SJSA1 (cell line): ENCODE measurements at places on chromosomes 4 and X. TPM values are rescaled to one million over a fixed set of nuclear protein-coding genes. Genes with fewer than 3 reads are reported as not detected.

- no peak overlapping the region for H3K27ac ChIP-seq
- H3K4me3 ChIP-seq: no peak overlapping the region
- no peak for DNase-seq
- H3K27me3 ChIP-seq: no peaks in the 10 kb centered on the region
- no peaks in the 10 kb centered on the region for H3K4me1 ChIP-seq
- no peaks in the 10 kb centered on the region for H3K36me3 ChIP-seq
Measured at GRCh38 chrX:119028733-119029330, 44.0 kb upstream of the CT47C1 start.

DNA sequence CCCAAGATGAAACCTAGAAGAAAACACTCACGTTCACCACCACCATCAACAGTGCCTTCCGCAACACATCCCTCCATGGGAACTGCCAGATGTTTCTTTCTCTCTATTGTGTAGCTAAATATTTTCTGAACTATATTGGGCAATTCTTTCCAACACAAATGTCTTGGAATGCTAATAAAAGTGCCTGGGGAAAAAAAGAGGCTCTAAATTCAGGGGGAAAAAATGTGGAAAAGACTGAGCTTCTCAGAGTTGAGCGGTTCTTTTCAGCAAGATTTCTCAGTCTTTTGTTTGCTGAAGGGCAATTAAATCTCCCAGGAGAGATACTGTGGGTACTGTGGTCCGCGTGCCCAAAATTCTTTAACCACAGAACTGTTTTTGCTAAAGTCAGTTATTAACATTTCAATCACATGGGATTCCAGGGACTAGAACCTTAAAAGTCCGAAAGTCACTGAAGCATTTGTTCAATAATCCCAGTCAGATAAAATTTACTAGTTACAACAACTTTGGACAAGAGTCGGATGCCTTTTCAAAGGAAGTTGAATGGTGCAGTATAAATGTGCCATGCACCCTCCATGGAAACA, 51.9 kb upstream of the DHRSX start:
- no peaks in the 10 kb centered on the region for H3K27me3 ChIP-seq
- peak; percentile 51 for DNase-seq
- H3K36me3 ChIP-seq: no peaks in the 10 kb centered on the region
- H3K27ac ChIP-seq: peak overlapping the region; percentile 29
- H3K4me3 ChIP-seq: no peak overlapping the region

GRCh38 chr4:78410676-78411075, 140.9 kb upstream of the ANXA3 start:
- no peak overlapping the region for H3K4me3 ChIP-seq
- no peak overlapping the region for H3K27ac ChIP-seq
- no peak for DNase-seq
- H3K27me3 ChIP-seq: no peaks in the 10 kb centered on the region
- H3K36me3 ChIP-seq: no peaks in the 10 kb centered on the region

GRCh38 chr4:15703439-15703838, 574 bp downstream of the BST1 start:
- DNase-seq: no peak
- H3K36me3 ChIP-seq: no peaks in the 10 kb centered on the region

- no peaks in the 10 kb centered on the region for H3K36me3 ChIP-seq
- no peak for DNase-seq
- peak overlapping the region; percentile 56 for H3K27ac ChIP-seq
- H3K4me3 ChIP-seq: no peak overlapping the region
Measured at GRCh38 chr4:108849611-108850168, 86.8 kb upstream of the ETNPPL start.

- H3K27ac ChIP-seq: no peak overlapping the region
- no peaks in the 10 kb centered on the region for H3K27me3 ChIP-seq
- DNase-seq: no peak
- no peaks in the 10 kb centered on the region for H3K4me1 ChIP-seq
- H3K4me3 ChIP-seq: no peak overlapping the region
- H3K36me3 ChIP-seq: no peaks in the 10 kb centered on the region
Measured at GRCh38 chrX:150870029-150870428, 28.4 kb downstream of the CD99L2 start.

GRCh38 chrX:104254442-104255115, at the start of gene ESX1:
ESX1 (minus strand) TSS chrX:104254933; CDS start chrX:104254849, 84 bp downstream.
- no peak for DNase-seq
- peaks cover 6% of the 10 kb centered on the region for H3K4me1 ChIP-seq
- no peak within 1 kb of the TSS for H3K4me3 ChIP-seq
- H3K27me3 ChIP-seq: peaks cover 22% of the 10 kb centered on the region
- H3K36me3 ChIP-seq: no peaks in the 10 kb centered on the region

GRCh38 chr4:75679876-75680575, 6.8 kb upstream of the G3BP2 start:
- no peak overlapping the region for H3K27ac ChIP-seq
- no peak overlapping the region for H3K4me3 ChIP-seq
- no peaks in the 10 kb centered on the region for H3K27me3 ChIP-seq
- H3K36me3 ChIP-seq: no peaks in the 10 kb centered on the region

GRCh38 chrX:68413254-68413653, 20.0 kb downstream of the OPHN1 start:
- H3K36me3 ChIP-seq: no peaks in the 10 kb centered on the region
- H3K27me3 ChIP-seq: no peaks in the 10 kb centered on the region
- no peak for DNase-seq
- H3K27ac ChIP-seq: no peak overlapping the region

DNA sequence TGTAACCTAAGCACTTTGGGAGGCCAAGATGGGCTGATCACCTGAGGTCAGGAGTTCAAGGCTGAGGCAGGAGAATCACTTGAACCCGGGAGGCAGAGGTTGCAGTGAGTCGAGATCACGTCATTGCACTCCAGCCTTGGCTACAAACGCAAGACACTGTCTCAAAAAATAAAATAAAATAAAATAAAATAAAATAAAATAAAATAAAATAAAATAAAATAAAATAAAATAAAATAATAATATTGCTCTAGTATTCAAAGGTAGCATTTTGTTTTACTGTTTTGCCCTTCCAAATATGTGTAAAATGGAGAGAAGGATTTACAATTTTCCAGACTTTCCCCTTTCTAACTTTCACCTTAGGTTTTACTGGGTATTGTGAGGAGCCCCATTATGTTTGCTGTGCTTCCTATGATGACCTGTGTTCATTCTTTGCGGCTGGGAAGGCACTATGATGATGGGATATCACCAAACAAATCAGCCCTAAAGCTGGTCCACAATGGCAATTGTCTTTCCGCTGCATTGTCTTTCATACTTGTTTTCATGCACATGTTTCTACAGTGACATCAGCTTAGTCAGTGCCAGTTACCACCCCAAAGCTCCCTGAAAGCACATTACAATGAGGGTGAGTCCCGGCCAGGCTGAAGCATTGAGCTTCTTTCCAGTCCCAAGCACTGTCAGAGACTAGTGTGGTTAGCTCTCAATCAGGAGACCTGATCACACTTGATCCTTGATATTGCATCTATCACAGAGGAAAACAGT, 50.8 kb downstream of the DTHD1 start:
- no peaks in the 10 kb centered on the region for H3K27me3 ChIP-seq
- H3K27ac ChIP-seq: no peak overlapping the region
- DNase-seq: no peak
- H3K36me3 ChIP-seq: no peaks in the 10 kb centered on the region
- no peak overlapping the region for H3K4me3 ChIP-seq
- no peaks in the 10 kb centered on the region for H3K4me1 ChIP-seq

DNA sequence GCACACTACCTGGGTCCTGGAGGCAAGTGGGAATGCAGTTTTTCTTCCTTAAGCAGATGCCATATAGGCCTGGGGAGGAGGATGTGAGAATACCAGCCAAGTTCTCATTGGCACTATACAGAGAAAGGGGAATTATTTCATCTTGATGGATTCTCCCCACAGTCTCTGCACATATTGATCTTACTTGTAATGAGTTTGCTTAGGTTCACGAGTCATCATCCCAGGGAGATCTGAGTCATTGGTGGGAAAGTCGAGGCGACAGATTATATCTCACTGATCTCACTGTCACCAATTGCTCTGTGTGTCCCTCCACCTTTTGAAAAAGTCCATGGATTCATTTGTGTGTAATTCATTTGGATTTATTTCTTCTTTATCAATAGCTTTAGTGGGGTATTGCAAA, 156.8 kb downstream of the AR start:
- H3K4me1 ChIP-seq: no peaks in the 10 kb centered on the region
- no peak overlapping the region for H3K4me3 ChIP-seq
- H3K27me3 ChIP-seq: no peaks in the 10 kb centered on the region
- H3K36me3 ChIP-seq: no peaks in the 10 kb centered on the region

- H3K27ac ChIP-seq: no peak overlapping the region
- DNase-seq: no peak
- no peaks in the 10 kb centered on the region for H3K27me3 ChIP-seq
- no peak overlapping the region for H3K4me3 ChIP-seq
- no peaks in the 10 kb centered on the region for H3K4me1 ChIP-seq
- H3K36me3 ChIP-seq: no peaks in the 10 kb centered on the region
Measured at GRCh38 chr4:172105918-172106317, 292.7 kb downstream of the GALNTL6 start.

DNA sequence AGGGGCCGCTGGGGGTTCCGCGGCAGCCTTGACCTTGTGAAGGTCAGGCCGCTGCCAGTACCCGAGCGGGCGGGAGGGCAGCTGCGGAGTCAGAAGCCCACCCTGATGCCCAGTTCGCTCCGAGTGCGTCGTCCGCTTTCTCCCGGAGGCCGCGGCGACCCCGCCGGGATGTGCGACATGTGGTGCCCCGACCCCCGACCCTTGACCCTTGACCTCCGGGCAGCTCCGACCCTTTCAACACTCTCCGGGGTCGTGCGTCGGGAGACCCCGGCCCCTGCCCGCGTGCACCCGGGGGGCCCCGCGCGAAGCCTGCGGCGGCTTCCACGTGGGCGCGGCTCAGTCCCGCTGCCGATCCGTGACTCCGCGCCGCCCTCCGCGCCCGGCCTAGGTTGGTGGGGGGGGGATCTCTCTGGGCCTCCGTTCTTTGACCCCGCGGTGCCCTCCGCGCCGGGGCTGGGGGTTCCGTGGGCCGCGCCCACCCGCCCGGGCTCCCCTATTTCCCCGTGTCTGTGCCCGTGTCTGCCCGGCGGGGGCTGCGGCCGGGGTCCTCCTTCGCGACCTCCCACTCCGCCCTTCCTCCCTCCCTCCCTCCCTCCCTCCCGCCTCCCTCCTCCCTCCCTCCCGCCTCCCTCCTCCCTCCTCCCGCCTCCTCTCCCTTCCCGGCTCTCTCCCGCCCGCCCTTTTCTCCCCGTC, 609 bp upstream of the SLC25A6 start:
- peaks cover 50% of the 10 kb centered on the region for H3K36me3 ChIP-seq
- peak overlapping the region; percentile 79 for H3K27ac ChIP-seq
- no peaks in the 10 kb centered on the region for H3K27me3 ChIP-seq
- peak overlapping the region; percentile 94 for H3K4me3 ChIP-seq
- H3K4me1 ChIP-seq: peaks cover 12% of the 10 kb centered on the region

DNA sequence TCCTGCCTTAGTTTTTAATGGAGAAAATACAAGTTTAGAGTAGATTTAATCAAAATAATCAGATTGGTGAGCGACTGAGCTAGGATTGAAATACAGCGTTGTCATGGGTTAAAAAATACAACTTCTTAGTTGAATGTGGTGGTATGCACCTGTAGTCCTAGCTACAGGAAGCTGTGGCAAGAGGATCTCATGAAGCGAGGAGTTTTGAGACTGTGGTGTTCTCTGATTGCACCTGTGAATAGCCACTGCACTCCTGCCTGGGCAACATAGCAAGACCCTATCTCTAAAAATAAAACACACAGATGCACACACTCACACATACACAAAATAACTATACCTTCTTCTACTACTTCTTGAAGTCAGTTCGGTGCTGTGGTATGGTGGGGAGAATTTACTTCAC, 19.8 kb upstream of the GBA3 start:
- H3K36me3 ChIP-seq: no peaks in the 10 kb centered on the region
- no peaks in the 10 kb centered on the region for H3K4me1 ChIP-seq
- DNase-seq: no peak

DNA sequence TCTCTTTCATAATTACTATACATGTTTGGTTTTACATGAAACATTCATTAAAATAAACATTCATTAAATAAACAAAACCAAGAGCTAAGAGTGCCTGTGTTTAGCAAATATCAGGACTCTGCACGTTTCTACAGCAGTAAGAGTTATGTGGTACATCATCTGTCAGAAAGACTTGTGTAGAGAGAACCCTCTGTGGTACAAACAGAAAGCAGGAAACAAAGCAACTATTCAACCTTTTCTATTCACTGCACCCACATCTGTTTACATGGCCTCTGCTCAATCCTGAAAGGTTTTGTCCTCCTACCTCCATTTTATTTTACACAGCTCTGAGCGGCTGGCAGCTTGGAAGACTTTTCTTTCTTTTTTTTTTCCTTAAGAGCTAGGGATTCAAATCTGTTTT, 90.7 kb upstream of the PCDH18 start:
- H3K27me3 ChIP-seq: no peaks in the 10 kb centered on the region
- H3K4me1 ChIP-seq: no peaks in the 10 kb centered on the region
- no peak overlapping the region for H3K4me3 ChIP-seq
- peak; percentile 13 for DNase-seq
- no peaks in the 10 kb centered on the region for H3K36me3 ChIP-seq

DNA sequence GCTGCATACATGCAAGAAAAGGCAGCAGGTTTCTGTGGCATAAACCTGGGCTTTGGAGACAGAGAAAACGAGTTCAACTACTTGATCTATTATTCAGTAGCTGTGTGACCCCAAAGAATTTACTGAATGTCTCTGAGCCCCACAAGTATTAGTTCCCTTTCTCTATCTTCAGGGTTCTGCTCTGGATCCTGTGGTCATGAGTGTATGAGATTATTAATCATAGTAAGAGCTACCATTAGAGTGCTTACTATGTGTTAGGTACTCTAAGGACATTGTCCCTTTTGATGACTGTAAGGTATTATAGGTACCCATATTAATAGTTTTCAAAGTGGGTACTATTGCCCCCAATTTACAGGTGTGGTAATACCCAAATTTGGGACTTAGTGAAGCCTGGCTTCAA, 5.5 kb downstream of the TEX13D start:
- no peaks in the 10 kb centered on the region for H3K36me3 ChIP-seq
- no peaks in the 10 kb centered on the region for H3K4me1 ChIP-seq
- H3K27ac ChIP-seq: no peak overlapping the region
- no peaks in the 10 kb centered on the region for H3K27me3 ChIP-seq
- DNase-seq: no peak
- H3K4me3 ChIP-seq: no peak overlapping the region

GRCh38 chr4:119490335-119490734, 138.3 kb downstream of the PDE5A start:
- no peaks in the 10 kb centered on the region for H3K27me3 ChIP-seq
- no peak for DNase-seq
- no peak overlapping the region for H3K27ac ChIP-seq
- H3K4me3 ChIP-seq: no peak overlapping the region
- no peaks in the 10 kb centered on the region for H3K4me1 ChIP-seq

DNA sequence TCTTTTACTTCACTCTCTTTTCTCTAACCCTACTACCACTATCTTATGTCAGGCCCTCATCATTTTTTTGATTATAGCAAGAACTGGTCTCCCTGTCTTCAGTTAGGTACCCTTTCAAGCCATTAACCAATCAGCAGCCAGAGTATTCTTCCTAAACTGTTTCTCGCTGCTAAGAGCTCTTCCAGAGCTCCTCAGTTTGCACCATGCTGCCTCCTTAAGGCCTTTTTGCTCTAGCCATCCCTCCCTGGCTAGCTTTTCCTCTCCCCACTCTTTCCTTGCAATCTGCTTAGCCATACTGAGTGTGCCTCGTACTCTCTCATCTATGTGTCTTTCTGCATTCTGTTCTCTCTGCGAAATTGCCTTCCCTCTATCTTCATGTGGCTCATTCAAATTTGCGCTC, 32.9 kb downstream of the KIF4A start:
- H3K36me3 ChIP-seq: peaks cover 14% of the 10 kb centered on the region
- no peak for DNase-seq
- no peaks in the 10 kb centered on the region for H3K27me3 ChIP-seq
- H3K4me1 ChIP-seq: no peaks in the 10 kb centered on the region
- H3K27ac ChIP-seq: no peak overlapping the region

GPC3 gene
- total RNA-seq: 3.8 and 5.7 TPM in 2 replicates

MRPS18C gene
- 19.0 and 55.2 TPM in 2 replicates for total RNA-seq

TRPC5OS gene
- total RNA-seq: not detected in 2 replicates

KLKB1 gene
- total RNA-seq: not detected in 2 replicates

SLC6A8 gene
- total RNA-seq: 0.66 and 2.7 TPM in 2 replicates

RAB41 gene
- total RNA-seq: not detected in 2 replicates

JCHAIN gene
- total RNA-seq: not detected in 2 replicates

CFAP99 gene
- not detected in 2 replicates for total RNA-seq
